ENCODE measurements at places on chromosomes 1 and 21. TPM values are rescaled to one million over a fixed set of nuclear protein-coding genes. Genes with fewer than 3 reads are reported as not detected.

GRCh38 chr1:150537732-150538684 is 11.2 kb upstream of the ADAMTSL4 start:
- peak; percentile 60 for DNase-seq

- no peak for DNase-seq
Measured at GRCh38 chr1:172383536-172383935, 36.9 kb upstream of the C1orf105 start.

ADSS2 gene
- 8.5 TPM for total RNA-seq

SIM2 gene
- total RNA-seq = not detected

DNA sequence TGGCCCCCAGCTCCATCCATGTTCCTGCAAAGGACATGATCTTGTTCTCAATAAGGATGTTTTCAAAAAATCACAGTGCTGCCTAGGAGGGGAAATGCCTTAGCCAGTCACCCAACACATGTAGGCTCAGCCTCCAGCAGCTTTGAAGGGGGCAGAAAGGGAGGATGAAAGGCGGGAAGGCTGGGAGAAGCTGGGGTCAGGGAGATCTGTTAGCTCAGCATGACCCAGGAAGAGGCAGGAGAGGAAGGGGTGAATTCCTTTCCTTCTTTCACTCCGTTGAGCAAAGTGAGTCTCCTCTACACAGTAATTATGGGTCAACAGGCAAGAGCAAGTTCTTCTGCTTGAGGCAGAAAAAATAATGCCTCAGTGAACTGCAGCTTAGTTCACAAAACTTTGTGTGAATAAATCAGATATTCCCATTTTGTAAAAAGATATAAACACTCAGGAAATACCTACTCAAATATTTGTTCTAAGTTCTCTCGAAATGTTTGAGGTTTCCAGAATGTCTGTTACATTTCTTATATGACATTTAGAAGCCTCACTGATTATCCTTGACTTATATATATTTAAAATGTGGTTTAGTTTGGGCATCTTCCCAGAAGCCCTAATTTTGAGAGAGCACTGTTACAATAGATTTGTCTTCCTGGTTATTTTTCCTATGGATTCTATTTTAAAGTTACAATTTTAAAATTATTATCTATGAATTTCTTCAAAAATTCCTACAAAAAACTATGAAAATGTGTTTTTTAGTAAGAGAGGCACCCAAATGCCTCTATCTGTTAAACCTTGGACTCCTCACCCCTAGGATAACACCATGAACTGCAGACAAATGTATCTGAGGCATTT is 116.8 kb downstream of the KCNJ6 start:
- DNase-seq = no peak

GOLT1A gene
- not detected for total RNA-seq

- DNase-seq = no peak
Measured at GRCh38 chr1:220341126-220341525, 68.9 kb upstream of the RAB3GAP2 start.

CYP4B1 gene
- 15.6 TPM for total RNA-seq

- DNase-seq = no peak
Measured at GRCh38 chr1:240906477-240906876, 294.5 kb upstream of the GREM2 start.
